ENCODE measurements at places on chromosomes 7 and 10.

DNA sequence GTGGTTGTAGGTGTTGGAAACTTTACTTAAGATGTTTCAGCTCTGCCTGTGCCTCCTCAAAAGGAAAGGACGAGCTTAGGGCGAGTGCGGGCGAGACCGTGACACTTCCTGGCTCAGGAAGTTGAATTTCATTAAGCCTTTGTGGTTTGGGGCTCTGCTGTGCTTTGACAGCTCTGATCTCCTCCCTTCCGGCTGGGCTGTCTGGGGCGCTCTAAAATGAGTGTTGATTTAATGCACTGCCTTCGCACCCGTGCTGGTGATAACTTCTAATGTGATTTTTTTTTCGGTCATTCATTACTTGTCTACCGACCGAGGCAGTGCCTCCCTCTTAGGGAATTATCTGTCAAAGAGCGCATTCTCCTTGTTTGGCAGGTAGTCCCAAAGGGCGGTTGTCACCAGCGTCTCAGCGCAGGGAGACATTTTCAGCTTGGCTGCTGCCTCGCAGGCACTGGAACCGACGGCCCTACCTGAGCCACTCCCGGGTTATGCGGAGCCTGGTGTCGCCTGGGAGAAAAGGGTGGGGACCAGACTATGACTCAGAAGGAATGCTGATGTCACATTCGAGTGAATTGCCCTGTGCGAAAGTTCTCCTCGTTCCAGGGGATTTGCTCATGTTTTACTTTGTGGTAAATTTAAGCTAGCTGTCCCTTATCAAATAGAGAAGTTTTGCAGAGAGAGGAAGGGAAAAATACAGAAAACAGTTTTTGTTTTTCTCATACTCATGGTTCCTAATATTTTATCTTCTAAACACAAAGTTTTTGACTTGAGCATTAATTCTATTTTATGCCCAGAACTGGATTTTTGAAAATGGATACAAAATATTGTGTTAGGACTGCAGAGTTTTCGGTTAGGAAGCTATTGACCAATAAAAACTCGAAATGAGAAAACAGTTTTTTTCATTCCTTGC, 920 bp downstream of the TES start:
- DNase-seq: peak; percentile 68

DNA sequence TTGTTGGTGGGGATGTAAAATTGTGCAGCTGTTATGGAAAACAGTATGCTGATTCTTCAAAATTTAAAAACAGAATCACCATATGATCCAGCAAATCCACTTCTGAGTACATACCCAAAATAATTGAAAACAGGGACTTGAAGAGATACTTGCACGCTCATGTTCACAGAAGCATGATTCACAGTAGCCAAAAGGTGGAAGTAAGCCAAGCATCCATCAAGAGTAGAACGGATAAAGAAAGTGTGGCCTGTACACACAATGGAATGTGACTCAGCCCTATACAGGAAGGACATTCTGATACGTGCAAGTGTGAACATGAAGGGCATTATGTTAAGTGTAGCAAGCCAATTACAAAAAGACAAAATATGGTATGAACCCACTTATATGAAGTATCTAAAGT, 696.7 kb upstream of the CELF2 start:
- DNase-seq: no peak

- DNase-seq: no peak
Measured at GRCh38 chr10:76631884-76632766, 1005.5 kb downstream of the KCNMA1 start.

GRCh38 chr7:150358433-150358832, 10.2 kb upstream of the REPIN1 start:
- no peak for DNase-seq

- DNase-seq: no peak
Measured at GRCh38 chr7:104946338-104946737, 67.7 kb upstream of the KMT2E start.

GRCh38 chr7:15508258-15508657, 53.6 kb downstream of the AGMO start:
- DNase-seq: no peak

DNA sequence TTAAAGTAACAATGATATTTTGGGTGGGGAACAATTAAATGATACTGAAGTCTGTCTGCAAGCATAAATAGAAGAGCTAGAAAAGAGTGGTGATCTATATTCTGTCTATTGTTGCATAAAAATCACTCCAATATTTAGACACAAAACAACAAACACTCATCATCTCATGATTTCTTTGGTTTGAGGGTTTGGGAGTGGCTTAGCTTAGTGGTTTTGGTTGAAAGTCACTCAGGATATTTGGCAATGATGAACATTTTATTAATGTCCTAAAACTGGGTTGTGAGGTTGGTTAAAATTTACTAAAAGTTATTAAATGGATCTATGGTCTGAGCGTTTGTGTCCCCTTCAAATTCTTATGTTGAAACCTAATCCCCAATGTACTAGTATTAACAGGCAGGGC, 54.7 kb upstream of the EGFR start:
- no peak for DNase-seq

- DNase-seq: no peak
Measured at GRCh38 chr10:123958241-123958640, 66.6 kb upstream of the CPXM2 start.

- no peak for DNase-seq
Measured at GRCh38 chr7:132004529-132004928, 448.1 kb upstream of the PODXL start.

DNA sequence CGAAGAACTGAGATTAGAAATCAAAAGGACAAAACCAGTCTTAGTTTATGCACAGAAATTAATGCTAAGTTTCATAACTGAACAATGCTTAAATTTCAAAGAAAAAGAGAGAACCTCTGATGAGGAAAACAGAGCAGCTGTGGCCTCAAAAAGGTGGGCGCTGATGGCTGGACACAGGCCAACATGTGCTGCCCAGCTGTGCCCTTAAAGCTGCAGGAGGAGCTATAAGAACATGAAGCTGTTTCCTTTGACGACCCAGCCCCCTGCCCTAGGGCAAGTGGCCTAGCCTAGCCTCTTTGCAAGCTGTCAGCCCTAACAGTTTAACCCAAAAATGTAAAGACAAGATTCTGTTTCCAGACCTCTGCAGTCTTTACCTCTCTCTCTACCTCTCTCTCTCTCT, 107.7 kb downstream of the GRID1 start:
- DNase-seq: no peak

DNA sequence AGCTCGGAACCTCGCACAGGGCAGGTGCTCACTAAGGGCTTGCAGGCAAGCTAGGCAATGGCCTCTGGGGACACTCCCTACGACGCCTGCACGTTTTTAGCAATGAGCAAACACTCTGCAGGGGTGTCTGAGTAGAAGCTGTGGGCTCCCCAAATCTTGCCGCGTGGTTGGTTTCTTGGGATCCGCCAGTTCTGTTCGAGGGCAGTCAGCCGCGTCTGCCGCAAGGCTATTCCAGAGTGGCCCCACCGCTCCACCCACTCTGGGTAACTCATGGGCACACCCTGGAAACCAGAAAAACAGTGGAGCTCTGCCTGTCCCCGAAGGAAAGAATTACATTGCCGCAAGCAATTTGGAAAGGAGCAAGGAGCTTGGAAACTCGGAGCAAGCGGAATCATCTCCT, 189.3 kb upstream of the LYZL2 start:
- no peak for DNase-seq

GRCh38 chr7:142939226-142939910, at the start of gene LLCFC1:
TSS of gene LLCFC1 (plus strand) at chr7:142939484. CDS start at chr7:142939622, 138 bp downstream.
- peak; percentile 20 for DNase-seq

DNA sequence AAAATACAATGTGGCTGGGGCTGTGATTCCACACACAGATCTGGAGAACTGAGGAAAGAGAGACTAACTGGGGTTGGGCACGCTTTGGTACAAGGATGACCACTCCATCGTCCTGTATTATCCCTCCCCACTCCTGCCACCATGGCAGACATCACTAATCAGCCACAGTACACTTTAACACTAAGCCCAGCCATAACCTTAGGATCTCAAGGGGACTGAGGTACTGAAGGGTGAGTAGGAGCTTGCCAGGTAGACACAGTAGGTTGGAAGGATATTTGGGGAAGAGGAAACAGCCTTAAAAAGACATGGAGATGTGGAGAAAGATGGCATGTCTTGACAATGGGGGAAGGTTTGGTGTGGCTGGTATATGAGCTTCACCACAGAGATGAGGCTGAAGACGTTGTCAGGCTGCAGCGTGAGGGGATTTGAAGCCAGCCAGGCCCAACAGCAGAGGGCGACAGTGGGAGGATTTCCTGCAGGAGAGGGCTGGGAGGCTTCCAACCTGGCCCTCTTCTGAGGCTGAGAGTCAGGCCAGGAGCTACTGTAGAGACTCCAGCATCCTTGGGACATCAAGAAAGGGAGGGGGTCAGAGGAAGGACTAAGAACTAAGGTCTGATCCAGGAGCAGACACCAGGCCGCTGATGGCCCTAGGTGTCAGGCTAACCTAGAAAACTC, 58.6 kb upstream of the COL13A1 start:
- peak; percentile 8 for DNase-seq

GRCh38 chr10:110893559-110894179, 21.9 kb downstream of the PDCD4 start:
- peak; percentile 82 for DNase-seq

DNA sequence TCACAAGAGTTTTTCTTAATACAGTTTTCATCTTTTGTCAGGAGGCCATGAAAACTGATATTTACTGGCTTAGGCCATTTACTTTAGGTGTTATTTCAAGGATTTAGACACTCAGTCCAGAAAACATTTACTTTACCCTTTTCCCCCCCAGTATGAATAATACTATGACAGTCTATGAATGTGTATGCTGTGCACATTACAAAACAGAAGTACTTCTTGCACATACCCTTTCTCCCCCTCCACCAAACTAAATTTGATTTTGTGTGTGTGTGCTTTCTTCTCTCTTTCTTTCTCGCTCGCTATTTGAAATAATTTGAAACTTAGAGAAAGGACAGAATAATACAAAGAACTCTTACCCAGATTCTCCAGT, 41.3 kb downstream of the RBM33 start:
- no peak for DNase-seq

DNA sequence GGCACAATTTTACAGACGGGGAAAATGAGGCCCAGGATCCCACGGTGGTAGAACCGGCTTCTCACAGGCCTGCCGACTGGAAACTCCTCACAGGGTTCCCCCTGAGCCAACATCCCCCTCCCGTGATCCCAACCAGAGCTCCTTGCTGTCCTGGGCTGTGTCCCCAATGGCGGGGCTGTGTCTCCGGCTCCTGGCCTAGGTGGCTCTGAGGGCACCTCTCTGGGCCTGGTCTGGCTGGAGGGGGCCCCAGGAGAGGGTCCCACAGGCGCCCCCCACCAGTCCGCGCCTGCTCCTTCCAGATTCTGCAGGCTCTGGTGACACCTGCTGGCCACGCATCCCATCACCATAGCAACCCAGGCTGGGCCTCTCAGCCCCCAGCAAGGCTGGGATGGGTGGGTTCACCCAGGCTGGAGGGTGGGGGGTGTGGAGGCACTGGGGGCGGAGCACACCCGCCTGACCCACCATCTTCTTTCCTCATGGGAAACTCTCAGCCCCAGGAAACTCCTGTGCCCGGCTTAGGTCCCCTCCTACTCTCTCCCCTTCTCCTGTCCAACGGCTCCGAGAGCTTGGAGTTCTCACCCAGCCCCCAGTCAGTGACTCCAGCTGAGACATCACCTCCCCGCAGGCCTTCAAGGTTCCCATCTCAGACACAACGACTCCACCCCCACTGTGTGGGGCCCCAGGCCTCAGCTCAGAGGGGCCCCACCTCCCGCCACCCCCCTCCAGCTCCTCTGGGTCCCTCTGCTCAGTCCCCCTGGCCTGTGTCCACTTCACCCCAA, 27.1 kb upstream of the TNRC18 start:
- peak; percentile 61 for DNase-seq

DNA sequence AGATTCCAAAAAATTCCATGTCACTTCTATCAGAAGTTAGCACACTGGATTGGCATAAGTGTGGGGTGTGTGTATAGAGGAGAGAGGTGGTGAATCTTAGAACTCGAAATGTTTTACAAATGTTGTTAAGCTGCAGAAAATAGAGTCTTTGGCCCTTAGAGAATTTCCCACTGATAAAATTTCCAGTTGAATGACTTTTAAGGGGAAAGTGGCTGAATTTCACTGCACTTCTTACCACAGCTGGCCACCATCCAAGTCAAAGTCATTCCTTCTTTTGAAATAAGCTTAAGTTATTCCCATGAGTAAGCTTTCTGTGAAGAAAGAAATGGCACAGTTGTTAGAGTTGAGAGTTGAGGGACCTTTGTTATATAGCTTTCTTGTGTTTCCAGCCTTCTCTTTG, 13.9 kb downstream of the VCL start:
- peak; percentile 32 for DNase-seq

DNA sequence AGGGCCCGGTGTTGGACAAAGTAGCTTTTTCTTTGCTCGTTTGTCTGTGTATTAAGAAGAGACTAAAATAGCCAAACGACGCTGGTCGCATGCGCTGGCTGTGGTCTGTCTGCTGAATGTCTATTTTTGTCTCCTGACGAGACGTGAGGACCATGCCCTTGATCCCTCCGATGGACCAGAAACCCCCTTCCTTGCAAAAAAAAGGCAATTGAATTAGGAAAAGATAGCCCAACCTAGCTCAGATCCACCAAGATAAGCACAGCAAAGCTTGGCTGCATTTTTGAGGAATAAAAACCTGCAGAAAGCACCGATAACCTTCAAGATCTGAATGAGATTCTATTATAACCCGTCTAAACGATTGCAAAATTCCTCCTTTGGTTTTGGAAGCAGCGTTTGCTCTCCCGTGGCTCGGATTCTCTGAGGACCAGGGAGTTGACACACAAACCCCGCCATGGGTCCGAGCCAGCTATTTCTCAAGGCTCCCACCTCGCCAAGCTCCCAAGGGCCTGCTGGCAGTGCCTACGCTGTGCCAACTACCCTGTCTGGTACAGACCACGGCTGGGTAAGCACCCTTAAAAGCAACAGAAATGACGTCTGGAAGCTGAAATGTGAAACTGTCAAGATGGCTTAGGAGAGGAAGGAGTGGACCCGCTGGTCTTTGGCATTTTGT, 17.7 kb upstream of the TTYH3 start:
- no peak for DNase-seq

GRCh38 chr7:81903115-81903514, 133.3 kb upstream of the HGF start:
- no peak for DNase-seq

GRCh38 chr7:150855476-150856302, 3.4 kb downstream of the AOC1 start:
- DNase-seq: no peak

DNA sequence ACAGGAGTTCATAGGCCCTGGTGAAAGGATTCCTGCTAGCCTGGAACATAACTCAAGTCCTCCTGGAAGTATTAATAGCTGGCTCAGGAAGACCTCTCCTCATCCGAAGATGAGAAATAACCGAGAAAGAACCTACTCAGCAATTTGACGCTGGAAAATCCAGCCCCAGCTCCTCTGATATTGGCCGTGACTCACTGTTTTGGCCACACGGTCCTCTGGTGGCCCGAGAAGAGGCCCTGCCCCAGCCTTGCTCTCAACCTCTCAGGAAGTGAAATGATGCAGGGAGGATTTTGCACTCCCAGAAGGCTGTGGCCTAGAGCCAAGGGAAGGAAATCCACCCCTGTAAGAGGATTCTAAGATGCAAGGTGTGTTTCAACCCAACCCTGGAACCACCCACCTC, 121.6 kb downstream of the MTPAP start:
- no peak for DNase-seq

GRCh38 chr7:1175967-1176851, 16.2 kb upstream of the ZFAND2A start:
- DNase-seq: peak; percentile 76

- no peak for DNase-seq
Measured at GRCh38 chr10:43317422-43317821, 50.6 kb upstream of the RASGEF1A start.
